ENCODE measurements at places on chromosomes 3 and 15.
A peak's percentile ranks its signal among the peaks of the same experiment; 100 is the strongest.

- peak; percentile 24 for DNase-seq
Observed at GRCh38 chr15:94075349-94075748, 156.0 kb upstream of the MCTP2 start.

GRCh38 chr15:35992791-35993190 is 446.8 kb upstream of the DPH6 start:
- no peak for DNase-seq

- no peak for DNase-seq
Observed at GRCh38 chr3:58668247-58668646, 1.7 kb upstream of the FAM3D start.

GRCh38 chr3:152011812-152012735 is 138.6 kb downstream of the SUCNR1 start:
- no peak for DNase-seq

DNA sequence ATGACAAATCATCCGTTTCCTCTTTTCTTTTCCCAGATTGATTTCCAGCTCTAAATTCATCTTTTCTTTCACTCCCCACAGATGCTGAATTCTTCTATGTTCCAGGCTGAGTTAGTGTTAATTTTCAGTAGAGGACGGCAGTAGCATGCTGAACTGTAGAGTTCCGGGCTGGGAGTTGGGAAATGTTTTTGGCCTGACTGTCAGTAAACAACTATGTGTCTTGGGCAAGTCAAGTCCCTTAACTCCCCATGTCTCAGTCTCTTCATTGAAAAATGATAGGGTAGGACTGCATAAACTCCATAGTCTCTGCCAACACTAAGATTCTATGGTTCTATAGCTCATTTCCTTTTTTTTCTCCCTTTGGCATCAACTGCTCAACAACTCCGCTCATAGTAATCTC is 333.9 kb downstream of the TIGIT start:
- peak; percentile 63 for DNase-seq
